ENCODE measurements at places on chromosomes 1 and 21. TPM values are rescaled to one million over a fixed set of nuclear protein-coding genes. Genes with fewer than 3 reads are reported as not detected.

Gene LGR6
- polyA plus RNA-seq: not detected

Gene HCRTR1
- polyA plus RNA-seq: 1.5 TPM

Gene HAPLN2
- not detected for polyA plus RNA-seq

Gene CDC20
- 130 TPM for polyA plus RNA-seq

Gene S100A8
- not detected for polyA plus RNA-seq

Gene OR2L2
- polyA plus RNA-seq: not detected

Gene MRPS21
- 54.8 TPM for polyA plus RNA-seq
